Activated effector memory CD4-positive, alpha-beta T cell treated with Interleukin-2 at 50 U/mL for 16 hours (primary cell): ENCODE measurements at places on chromosomes 5 and 9.

- DNase-seq, result no peak
Measured at GRCh38 chr5:18079831-18080230, 445.6 kb downstream of the TAF11L14 start.

- DNase-seq, result no peak
Measured at GRCh38 chr9:75628952-75629351, 261.5 kb upstream of the PCSK5 start.

DNA sequence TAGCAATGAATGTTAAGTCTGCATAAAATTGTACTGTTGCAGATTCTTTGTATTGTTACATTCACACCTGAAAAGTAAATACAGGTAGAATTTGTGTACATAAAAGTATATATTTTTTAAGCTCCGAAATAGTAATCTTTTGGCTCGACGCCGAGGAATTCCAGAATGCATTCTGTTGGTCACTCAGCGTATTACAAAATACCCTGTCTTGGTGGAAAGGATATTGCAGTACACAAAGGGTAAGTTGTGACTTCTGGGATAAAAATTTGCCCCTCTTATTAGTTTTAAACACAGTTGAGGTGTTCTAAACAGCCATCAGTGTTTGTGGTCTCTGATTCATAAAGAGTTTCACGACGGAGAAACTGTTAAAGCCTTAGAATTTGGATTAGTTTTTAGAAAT is 257.6 kb downstream of the ARHGEF28 start:
- DNase-seq, result no peak

DNA sequence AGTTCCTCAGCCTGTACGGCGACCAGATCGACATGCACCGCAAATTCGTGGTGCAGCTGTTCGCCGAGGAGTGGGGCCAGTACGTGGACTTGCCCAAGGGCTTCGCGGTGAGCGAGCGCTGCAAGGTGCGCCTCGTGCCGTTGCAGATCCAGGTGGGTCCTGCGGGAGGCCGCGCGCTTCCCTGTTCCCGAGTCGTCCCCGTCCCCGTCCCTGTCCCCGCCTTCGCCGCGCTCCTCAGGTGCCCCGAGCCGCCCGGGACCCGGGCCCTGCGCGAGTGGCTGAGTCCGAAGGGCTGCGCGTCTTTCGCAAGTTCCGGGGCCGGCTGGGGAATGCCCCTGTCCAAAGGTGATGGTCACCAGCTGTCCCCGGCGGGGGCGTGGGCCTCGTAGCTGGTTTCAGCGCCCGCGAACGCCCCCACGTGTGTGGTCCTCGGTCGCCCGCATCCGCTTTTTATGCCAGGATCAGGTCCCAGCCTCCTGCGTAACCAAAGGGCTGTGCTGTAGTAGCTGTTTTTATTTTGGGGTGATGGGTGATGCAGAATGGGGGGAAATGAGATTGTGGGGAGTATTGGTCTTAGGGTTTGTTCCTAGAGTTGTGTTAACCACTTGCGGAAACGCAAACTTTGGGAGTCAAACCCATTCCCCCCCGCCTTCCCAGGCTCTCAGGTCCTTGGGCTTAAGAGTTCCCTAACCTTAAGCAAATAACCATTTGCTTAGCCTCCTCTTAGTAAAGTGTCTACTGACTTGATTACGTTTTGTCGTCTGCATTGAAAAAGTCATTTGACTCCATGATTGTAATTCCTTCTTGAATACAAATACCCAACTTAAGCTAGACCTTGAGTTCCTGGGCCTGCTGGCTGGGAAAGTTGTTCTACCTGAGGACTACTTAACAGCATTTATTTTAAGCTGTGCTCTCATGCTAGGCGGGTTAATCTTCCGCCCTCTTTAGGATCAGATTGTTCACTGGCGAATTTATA is 663 bp downstream of the ISOC1 start:
- DNase-seq, result no peak

- no peak for DNase-seq
Measured at GRCh38 chr9:19939734-19940278, 151.0 kb upstream of the SLC24A2 start.

DNA sequence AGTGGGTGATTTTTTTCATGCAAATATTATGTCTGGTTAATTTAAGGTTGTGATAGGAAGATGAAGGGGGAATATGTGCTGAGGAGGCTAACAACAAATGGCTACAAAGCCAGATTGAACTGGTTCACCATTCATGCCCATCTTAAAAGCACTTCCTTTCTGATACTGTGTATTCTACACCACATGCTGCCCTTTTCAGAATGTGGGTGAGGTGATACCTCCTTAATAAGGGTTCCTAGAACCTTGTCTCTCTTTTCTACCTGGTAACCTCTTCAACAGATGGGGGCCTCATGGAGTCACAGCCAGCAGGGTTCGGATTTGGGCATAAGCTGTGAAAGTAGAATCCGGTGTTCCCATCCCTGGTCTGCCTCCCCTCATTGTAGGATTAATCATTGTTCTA is 1064.0 kb upstream of the SEMA6A start:
- no peak for DNase-seq

- peak; percentile 8 for DNase-seq
Measured at GRCh38 chr5:111072949-111073682, 1.6 kb downstream of the TSLP start.

- no peak for DNase-seq
Measured at GRCh38 chr5:50553560-50553984, 112.5 kb upstream of the EMB start.

DNA sequence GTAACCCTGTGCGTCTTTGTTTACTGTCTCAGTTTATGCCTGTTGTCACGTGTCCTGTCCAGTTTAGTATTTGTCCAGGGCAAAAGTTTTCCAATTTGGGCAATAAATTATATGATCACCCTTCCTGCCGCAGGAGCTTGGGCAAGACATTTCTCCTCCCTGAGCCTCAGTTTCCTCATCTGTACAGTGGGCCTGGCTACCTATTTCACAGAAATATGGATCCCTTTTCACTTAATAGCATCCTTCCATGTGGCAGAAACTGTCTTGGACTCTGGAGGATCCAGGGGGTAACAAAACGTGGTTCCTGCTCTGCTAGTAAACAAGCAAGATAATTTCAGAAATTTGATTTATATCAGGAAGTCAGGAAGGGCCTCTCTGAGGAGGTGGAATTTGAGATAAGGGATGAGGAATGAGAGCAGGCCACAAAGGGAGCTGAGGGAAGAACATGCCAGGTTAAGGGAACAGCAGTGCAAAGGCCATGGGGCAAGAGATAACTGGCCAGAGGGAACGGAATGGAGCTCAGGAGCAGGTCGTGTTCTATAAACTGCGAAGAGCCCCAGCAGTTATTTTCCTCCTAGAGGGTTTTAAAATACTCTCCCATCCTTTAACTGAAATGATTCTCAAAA is 15.1 kb upstream of the PPARGC1B start:
- no peak for DNase-seq

GRCh38 chr9:137317718-137318511 is 15.8 kb upstream of the NRARP start:
- no peak for DNase-seq

- DNase-seq, result no peak
Measured at GRCh38 chr5:32686799-32687498, 24.2 kb upstream of the NPR3 start.

GRCh38 chr5:160274483-160274931 is 37.9 kb downstream of the CCNJL start:
- DNase-seq, result no peak

DNA sequence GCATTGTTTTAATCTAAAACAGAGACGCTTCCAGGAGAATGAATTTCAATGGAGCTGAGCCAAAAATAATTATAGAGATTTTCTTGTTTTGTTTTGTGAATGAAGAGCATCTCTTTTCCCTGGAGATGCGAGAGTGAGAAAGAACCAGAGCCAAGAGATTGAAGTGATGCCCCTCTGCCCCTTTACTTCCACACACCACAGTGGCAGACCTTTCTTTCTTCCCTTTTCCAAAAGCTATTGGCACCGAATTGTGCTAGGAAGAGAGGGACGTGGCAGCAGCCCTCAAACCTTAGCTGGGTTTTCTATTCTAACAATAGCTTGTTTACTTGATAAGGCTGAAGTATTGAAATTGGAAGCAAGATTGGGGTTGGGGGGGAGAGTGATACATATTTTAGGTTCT is 133.0 kb upstream of the TMEM161B start:
- DNase-seq, result no peak

DNA sequence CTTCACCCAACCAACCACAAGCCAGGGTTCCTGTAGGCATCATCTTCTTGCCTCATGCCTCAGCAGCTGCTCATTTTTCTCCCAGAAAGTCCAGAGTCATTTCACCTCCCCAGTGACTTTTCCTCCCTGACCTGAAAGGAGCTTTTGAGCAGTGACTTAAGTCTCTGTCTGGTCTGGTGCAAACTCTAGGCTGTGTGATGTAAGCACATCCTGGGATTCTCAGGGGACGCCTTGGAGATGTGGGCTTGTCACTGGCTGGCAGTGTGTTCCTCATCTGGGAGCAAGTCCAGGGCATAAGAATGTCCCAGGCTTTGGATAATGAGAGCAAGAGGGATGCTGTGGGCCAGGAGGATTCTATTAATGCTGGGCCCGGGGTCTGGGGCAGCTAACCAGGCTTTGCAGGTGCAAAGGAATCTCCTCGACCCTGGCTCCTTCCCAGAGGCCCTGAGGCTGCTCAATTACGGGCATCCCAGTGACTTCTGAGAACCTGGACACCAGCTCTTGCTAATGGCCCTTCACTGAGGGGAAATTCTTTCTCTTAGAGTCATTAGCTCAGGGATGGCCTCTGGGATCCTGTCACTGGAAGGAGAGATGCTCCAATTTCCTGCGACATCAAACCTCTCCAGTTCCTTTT is 211.0 kb upstream of the PANK3 start:
- no peak for DNase-seq

- DNase-seq, result no peak
Measured at GRCh38 chr5:66669086-66669861, 73.1 kb downstream of the MAST4 start.

GRCh38 chr5:173640156-173640804 is 23.8 kb upstream of the BOD1 start:
- DNase-seq, result no peak

GRCh38 chr5:155013526-155013925 is at the start of gene KIF4B:
Gene KIF4B (plus strand): TSS chr5:155013755. CDS start chr5:155013860, 105 bp downstream.
- DNase-seq, result no peak

DNA sequence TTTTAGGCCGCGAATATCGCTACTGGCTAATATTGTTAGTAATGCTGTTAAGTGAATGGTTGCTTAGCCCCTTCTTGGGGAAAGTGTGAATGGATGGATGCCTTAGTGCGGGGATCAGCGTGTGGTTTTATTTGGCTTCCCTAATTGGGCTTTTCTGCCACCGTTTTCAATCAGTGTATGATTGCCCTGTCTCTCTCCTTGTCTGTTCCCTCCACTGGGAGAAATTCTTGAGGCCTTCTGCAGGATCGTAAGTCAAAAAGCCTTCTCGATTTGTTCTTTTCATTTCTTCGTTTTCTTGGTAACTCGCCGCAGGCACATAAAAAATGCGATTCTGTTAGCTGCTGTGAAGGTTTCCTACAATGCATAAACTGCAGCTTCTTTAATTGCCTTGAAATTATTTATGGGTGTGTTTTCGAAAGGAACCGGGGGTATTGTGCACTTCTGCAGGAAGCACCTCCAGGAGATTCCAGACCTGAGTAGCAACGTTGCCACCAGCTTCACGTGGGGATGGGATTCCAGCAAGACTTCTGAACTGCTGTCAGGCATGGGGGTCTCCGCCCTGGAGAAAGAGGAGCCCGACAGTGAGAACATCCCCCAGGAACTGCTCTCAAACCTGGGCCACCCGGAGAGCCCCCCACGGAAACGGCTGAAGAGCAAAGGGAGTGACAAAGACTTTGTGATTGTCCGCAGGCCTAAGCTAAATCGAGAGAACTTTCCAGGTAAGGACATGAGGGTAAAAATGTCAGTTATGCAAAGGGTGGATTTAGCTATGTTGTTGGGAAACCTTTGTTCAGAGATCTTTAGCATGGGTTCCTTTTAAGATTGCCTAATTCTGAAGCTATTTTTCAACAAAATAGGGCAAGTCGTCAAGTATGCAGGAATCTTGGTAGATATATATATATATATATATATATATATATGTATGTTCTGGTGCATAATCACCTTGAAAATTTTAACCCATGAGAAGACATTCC is 700 bp downstream of the SKP2 start:
- DNase-seq, result no peak

DNA sequence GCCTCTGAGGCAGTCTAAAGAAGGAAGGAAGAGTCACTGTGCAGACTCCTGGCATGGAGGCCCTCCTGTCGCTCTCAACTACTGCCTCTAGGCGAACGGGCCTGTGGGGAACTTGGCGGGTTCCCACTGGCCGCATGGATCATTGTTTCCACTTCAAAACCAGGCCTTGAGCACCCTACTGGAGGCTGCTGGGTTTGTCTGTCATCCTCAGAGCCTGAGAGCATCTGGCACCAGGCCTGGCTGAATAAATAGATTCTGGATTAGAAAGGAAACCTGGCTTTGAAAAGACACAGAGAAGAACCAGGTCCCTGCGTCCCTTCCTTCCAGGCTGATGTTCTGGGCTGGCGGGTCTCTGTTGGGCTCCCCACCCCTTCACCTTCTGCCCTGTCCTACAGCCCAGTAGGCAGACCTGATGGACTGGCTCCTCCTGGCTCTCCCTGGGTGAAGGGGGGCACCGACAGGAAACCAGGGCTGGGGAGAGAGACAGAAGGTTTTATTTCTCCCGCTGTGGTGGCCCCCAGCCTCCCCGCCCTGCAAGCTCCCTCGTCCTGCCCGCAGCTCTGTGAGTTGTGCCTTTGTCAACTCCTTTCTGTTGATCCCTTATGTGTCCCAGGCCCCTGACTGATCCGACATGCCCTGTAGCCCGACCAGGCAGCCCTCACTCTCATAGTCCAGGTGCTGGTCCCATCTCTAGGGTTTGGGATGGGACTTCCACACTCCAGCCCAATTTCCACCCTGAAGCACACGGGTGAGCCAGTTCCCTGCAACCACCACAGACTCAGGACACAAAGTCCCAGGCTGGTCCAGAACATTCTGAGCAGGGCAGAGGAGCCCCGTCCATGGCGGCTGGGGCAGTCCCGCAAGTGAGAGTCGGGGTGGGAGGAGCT is 50.1 kb downstream of the ADAMTS2 start:
- no peak for DNase-seq

DNA sequence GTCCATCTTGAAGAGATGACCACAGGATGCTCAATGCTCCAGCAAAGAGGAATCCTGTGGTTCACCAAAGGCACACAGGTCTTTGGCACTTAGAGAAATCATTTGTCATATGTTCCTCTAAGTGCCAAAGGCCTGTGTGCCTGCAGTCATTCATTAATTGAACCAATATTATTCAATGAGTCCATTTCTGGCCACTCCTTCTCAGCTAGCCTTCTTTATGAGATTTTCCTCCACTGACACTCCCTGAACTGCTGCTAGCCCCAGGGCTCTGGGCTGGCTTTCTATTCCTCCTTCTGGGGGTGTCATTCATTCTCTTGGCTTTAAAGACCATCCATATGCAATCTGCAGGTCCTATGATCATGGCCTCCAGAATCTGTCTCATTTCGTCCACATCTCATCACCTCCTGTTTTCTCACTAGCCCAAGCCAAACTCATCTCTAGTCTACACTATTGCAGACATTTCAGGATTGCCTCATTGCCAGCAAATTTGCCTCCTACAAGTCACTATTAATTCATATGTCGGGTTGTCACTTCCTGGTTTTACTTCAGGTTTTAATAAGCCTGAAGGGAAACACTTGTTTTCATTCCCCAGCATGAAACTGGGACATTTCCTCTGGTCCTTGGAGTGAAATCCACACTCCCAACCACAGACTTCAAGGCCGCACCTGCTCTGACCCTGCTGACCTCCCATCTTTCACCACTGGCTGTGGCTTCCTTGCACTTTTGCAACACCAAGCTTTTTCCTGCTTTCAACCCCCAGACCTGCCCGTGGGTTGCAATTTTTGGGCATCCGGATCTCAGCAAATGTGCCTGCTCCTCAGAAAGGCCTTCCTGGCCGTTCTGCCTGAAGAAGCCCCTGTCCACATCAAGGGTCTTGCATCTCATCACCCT is 35.1 kb downstream of the KCNIP1 start:
- no peak for DNase-seq
